ENCODE measurements at places on chromosomes 5 and 9. TPM values are rescaled to one million over a fixed set of nuclear protein-coding genes. Genes with fewer than 3 reads are reported as not detected.
A peak's percentile ranks its signal among the peaks of the same experiment; 100 is the strongest.

DNA sequence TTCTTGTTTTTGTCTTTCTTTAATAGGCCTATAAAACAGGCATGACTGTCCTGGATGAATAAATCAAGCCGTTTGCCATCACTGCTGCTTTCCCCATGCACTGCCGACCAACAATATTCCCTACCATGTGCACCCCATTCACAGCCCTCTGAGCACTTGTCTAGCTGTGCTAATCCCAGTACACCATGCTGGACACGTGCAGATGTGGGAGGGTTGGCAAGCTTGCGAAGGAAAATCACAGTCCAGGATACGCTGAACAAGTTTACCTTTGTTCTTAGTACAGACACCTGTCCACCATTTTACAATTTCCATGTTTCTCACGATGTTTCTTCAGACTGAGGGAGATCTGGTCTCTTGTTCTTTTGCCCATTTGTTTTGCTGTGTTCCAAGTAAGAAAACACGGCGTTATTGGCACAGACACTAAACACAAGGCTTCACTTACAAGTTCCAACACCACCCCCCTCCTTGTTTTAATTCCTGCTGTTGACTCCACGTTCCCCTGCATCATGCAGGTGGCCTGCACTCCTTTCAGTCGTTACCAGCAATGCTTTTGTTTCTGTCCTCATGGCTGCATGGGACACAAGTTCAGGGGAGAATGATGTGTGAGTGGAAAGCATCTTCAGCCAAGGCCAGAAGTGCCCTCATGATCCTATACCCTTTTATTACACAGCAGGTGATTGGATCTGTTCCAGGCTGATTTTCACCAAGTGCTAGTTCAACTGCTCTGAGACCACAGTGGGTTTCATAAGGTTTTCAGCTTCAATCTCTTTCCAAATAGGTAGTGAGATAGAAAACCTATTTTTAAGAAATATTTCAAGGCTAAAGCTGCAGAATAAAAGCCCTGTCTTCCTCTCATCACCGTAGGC lies 608.9 kb downstream of the IRX1 start:
- DNase-seq = no peak

The DRD1 gene
- not detected for total RNA-seq

The RASGRF2 gene
- 15.8 TPM for total RNA-seq

The SPATA31D4 gene
- not detected for total RNA-seq

GRCh38 chr5:88502179-88503040 lies 233.8 kb upstream of the TMEM161B start:
- DNase-seq = peak; percentile 11

DNA sequence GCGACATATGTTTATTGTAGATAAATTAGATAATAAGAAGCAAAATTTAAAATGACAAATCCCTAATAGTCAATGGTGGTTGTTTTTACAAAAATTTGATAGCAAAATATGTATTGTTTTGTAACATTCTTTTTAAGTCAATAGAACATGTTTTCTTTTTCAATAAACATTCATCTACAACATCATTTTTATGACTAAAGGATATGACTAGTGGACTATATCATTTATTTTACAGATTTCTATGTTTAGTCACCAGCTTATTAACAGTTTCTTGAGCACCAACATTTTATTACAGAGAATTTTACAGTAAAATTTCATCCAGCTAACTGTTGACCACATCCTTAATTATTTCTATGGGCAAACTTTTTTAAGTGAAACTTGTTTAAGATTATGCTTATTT lies 114.7 kb upstream of the IL7R start:
- DNase-seq = no peak

DNA sequence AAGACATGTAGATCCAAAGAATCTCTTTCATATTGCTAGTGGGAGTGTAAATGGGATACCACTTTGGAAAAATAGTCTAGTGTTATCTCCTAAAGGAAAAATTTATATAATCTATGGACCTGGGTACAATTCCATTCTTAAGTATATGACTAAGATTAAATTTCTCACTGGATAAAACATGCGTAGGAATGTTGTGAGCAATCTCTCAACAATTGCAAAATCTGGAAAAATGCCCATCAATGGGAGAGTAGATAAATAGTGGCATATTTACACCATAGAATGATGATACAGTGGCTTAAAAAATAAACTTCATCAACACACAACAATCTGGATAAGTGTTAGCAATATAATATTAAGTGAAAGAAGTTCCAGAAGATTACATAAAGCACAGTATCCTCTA lies 469.5 kb downstream of the MAN2A1 start:
- no peak for DNase-seq

- DNase-seq = no peak
These were observed 377.0 kb upstream of the ACTBL2 start for GRCh38 chr5:57859626-57860025.

DNA sequence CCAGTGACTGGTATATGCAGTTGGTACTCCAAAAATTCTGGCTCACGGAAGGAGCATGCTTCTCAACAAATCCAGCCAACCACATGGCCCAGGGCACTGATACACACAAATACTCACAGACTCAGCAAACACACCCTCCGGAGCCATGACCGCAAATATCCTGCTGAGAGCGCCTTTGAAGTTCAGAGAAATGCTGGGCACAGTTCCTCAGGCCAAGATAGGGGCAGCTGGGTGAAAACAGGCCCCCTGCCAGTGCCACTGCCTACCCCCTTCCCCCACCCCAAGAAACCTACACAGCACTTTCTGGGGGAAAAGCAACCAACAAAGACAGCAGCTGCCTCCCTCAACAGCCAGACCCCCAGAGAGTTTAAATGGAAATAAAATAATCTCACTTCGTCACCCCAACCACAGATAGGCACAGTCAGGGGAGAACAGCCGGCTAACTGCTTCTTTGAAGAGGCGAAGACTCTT lies 120.0 kb downstream of the C5orf15 start:
- DNase-seq = peak; percentile 27

The GPR151 gene
- total RNA-seq = not detected

The LHFPL2 gene
- not detected for total RNA-seq

- DNase-seq = no peak
These were observed 87.3 kb downstream of the SERINC5 start for GRCh38 chr5:80168388-80169028.

- no peak for DNase-seq
These were observed 2.0 kb downstream of the ASPN start for GRCh38 chr9:92480291-92480771.

DNA sequence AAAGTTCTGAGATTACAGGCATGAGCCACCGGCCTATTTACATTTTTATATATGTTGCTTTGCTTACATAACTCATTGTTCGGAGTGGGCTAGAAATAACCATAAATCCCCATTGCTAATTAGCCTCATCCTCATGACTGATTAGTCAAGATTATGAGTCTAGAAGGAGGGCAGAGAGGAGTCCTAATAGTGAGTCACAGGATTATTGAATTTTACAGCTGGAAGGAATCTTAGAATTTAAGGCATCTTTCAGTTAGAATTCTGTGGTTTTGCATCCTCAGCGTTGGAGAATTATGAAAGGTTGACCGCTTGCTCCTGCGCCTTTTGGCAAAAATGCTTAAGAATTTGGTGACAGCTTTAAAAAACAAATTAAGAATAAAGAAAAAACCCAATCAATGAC lies 2.6 kb upstream of the PBX3 start:
- no peak for DNase-seq

- DNase-seq = no peak
These were observed 227.8 kb upstream of the MAP3K1 start for GRCh38 chr5:56587381-56588130.

The PRUNE2 gene
- 0.72 TPM for total RNA-seq

DNA sequence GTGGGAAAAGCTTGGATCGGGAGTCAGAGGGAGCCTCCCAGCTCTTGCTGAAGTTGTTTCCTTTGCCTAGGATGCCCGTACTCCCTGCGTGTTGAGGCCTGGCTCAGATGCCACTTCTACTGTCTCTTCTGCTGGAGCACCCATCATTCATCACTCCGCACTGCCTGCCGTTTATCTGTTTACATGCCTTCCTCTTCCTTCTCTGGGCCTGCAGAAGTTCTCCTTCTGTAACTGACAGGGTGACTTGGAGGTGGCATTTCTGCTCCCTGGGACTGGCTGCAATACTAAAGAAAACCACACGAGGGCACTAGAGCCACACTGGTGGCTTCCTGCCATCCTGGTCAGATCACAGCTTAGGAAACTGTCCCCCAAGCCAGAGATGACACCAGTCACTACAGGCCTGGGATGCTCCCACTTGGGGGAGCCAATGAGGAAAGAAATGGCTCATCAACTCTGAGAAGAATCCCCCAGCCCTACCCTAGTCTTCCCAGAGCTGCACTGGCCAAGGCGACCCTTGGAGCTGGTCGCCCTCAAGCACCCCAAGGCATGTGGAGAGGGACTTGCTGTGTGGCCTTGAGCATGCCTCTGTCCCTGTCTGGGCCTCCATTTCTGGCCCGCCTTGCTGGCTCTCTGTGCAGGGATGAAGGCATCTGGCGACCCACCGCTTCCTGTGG lies 9.7 kb upstream of the SLC25A51 start:
- DNase-seq = peak; percentile 86

The LCN10 gene
- 2.6 TPM for total RNA-seq

DNA sequence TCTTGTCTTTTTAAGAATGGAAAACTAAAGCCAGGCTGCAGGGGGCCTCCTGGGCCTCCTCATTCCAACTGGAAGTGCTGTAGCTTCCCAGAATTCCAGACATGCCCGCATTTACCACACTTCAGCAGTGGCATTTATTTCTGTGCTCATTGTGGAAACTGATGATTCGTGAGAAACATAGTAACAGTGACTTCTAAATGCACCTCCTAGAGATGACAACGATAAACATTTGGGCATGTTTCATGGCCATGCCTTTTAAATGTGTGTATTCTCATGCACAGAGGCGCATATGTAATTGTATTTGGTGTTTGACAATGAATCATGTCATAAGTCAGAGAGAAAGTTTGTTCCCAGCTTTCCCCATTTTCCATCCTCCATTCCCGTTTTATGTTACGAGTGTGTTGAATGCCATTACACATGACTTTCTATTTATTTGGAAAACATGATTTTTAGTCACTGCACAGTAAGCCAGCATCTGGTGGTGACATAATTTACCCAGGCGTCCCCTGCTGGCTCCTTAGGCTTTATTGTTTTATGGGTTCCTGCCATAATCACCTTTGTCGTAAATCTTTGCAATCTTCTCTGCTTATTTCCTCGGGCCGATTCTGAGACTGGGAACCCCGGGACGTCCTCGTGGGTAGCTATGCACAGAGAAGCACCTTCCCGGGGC lies 68.8 kb upstream of the FCN2 start:
- no peak for DNase-seq
